ENCODE measurements at places on chromosomes 5 and 9.
A peak's percentile ranks its signal among the peaks of the same experiment; 100 is the strongest.

- DNase-seq = no peak
Measured at GRCh38 chr9:93523518-93524144, 52.8 kb upstream of the PHF2 start.

- DNase-seq = no peak
Measured at GRCh38 chr9:77965445-77966123, 66.0 kb downstream of the GNAQ start.

GRCh38 chr5:129120158-129120581 is 25.6 kb downstream of the ISOC1 start:
- no peak for DNase-seq

DNA sequence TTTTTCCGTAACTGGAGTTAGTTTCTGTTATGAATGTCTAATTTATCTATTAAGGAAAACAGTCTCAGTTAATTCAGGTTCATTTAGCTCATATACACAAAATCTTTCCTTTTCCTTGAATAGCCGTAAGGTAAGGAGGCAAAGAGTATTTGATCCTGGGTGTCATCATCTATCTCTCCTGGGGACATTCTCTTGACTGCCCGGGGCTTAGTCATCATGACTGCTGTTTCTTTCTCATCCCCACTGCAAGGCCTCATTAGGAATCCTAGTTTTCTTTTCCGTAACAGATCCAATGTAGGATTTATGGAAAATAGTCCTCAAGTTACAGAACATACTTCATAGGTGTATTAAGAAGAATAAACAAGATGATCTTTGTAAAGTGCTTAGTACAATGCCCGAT is 134.9 kb upstream of the CHD1 start:
- no peak for DNase-seq

DNA sequence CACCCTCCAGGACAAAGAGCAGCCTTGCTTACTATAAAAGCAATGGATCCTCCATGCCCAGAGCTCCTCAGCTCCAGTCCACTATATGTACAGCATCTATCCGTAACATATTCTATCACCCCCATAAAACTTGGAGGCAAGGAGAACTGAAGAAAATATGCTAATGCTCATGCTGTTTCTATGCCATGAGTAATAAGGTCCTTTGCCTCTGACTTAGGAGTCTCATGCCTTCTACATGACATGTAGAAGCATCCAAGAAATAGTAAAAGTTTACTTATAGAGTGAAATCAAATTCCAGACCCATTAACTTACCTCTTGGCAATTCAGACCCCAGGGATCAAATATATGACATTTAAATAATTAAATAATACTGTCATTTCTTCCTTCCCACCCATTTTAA is 33.7 kb downstream of the SSBP2 start:
- DNase-seq = no peak

GRCh38 chr5:1784197-1785050 is 15.2 kb downstream of the MRPL36 start:
- no peak for DNase-seq

GRCh38 chr9:124180557-124180956 is 77.2 kb upstream of the NEK6 start:
- no peak for DNase-seq

GRCh38 chr5:137340881-137341280 is 158.2 kb downstream of the SPOCK1 start:
- DNase-seq = no peak

- DNase-seq = peak; percentile 77
Measured at GRCh38 chr5:107705402-107706014, 34.8 kb upstream of the EFNA5 start.

GRCh38 chr9:33116860-33117259 is 40.4 kb upstream of the SMU1 start:
- no peak for DNase-seq

GRCh38 chr9:69572611-69573010 is 99.6 kb downstream of the APBA1 start:
- no peak for DNase-seq

- no peak for DNase-seq
Measured at GRCh38 chr9:109735801-109736200, 44.2 kb upstream of the PALM2AKAP2 start.

DNA sequence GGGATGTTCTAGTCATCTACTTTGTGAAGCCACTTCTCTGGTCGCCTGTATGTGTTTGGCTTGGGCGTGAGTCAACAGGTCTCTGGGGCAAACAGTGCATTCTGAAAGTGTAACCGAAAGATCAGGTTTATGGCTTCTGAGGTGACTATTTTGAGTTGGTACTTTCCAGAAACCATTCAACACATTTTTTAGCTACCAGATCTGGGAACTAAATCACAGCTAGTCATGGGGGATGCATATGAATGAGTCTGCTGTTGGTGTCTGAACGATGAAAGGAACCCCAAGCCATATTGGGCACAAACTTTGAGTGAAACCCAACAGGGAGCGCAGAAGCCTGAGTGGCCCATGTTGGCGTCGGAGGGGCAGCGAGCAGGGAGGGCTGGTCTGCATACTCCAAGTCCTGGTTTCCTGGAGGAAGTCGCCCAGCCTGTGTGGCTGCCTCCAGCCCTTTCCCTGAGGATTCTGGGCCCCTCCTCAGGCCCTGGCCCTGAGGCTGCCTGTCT is 35.3 kb downstream of the UBE2QL1 start:
- no peak for DNase-seq

DNA sequence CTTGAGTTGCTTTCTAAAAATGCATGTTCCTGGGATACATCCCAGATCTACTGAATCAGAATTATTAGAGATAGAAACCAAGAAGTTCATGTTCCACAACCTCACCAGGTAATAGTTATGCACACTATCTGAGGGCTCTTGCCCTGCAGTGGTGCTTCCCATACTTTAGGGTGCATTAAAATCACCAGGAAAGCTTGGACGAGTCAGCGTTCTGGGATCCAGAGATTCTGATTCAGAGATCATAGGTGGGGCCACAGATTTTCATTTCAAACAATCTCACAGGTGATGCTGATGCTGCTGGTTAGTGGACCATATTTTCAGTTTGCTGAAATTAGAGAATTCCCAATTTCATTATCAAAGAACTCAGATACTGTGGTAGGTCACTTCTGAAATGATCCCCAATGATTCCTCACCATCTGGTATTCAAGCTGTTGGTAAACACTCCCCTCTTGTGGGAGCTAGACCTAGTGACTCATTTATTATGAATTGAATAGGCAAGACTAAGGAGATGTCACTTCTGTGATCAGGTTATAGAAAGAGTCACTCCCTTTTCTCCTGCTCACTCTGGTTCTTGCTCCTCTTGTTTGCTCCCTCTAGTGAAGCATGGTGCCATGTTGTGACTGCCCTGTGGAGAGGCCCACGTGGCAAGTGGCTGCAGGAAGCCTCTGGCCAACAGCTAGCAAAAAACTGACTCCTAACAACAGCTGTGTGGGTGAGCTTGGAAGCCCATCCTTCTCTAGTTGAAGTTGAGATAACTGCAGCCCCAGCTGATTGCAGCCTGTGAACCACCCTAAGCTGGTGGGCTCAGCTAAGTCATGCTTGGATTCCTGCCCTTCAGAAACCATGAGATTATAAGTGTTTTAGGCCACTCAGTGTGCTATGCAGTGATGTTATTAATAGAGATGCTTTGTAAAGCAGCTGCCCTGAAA is 59.8 kb downstream of the SH3TC2 start:
- peak; percentile 32 for DNase-seq

DNA sequence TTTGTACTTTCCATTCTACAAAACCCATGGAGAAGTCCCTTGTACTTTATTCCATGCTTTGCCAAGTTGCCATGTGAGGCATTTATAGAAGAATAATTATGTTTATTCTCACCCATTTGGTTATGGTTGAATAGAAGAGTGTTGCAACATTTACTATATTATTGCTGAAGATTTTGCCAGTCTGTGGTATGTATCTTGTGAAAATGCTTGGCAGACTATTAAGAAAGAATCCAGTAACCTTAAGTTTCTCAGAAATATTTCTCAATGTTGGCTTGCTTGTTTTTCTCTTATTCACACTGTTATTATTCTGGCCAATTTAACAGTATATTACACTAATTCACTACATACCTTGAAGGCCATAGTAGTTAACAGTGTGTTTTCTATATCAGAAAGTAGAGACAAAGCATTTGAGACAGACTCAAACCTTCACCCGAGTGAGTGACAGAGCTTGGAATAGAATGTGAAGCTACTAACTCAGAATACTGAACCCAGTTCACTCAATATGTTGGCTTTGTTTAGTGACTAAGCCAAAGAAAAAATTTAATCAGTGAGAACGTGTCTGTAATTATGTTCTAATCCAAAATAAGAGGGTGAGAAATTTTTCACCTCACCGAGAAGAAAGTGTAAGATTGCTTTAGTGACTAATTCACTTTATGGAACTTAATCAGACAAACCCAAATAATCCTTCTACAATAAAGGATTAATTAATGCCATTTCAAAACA is 184.4 kb downstream of the CWC27 start:
- no peak for DNase-seq

- DNase-seq = no peak
Measured at GRCh38 chr5:55437859-55438206, 96.9 kb downstream of the PLPP1 start.

GRCh38 chr5:68928617-68929302 is 165.1 kb upstream of the SLC30A5 start:
- no peak for DNase-seq

GRCh38 chr5:153919161-153919560 is 119.5 kb downstream of the FAM114A2 start:
- no peak for DNase-seq

DNA sequence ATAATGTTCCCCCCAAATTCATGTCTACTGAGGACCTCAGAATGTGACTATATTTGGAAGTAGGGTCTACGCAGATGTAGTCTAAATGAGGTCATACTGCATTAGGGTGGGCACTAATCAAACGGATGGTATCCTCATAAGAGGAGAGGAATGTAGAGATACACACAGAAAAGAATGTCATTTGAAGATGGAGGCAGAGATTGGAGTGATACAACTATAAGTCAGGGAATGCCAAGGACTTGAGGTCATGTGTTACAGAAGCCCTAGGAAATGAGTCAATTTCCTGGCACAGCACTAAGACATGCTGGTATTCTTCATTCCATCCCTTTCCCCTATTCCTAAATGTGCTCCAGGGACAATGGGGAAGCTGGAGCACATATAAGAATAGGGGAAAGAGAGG is 758 bp upstream of the PDCD1LG2 start:
- peak; percentile 100 for DNase-seq

DNA sequence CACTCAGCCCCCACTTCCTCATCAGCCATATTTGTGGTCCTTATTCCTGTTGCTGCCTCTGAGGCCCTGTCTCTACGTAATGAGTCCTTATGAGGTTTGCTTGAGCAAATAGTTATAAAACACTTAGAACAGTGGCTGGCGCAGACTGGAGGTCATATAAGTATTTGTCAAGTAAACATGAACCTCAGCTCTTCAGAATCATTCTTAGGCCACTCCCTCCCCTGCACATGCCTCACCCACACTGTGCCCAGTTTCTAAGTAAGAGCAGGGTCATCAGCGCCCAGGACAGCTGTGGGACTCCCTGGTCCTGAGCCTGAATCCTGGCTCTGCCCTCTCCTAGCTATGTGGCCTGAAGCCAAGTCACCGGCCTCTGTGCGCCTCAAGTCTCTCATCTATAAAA is 4.0 kb downstream of the ST6GALNAC4 start:
- peak; percentile 85 for DNase-seq

- DNase-seq = peak; percentile 31
Measured at GRCh38 chr5:30808996-30809395, 384.5 kb upstream of the CDH6 start.

DNA sequence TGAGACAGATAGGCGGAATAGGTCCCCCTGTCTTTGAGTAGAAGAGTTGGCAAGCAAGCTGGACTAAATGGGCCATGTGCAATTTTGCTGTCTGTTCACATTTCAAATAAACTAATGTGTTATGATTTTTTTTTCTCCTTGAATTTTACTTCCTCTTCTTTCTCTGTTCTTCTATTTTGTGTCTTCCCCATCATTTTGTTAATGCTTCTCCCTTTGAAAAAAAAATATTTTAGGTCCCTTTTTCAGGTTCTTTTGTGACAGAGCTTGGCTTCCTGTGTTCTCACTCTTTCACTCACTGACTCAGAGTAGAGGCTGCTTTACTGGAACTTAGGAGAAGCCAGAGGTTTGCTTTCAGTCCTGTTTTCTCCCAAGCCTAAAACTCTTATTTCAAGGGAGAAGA is 48.1 kb downstream of the PTCD2 start:
- no peak for DNase-seq

- DNase-seq = no peak
Measured at GRCh38 chr5:115507681-115508080, 36.9 kb downstream of the FEM1C start.

DNA sequence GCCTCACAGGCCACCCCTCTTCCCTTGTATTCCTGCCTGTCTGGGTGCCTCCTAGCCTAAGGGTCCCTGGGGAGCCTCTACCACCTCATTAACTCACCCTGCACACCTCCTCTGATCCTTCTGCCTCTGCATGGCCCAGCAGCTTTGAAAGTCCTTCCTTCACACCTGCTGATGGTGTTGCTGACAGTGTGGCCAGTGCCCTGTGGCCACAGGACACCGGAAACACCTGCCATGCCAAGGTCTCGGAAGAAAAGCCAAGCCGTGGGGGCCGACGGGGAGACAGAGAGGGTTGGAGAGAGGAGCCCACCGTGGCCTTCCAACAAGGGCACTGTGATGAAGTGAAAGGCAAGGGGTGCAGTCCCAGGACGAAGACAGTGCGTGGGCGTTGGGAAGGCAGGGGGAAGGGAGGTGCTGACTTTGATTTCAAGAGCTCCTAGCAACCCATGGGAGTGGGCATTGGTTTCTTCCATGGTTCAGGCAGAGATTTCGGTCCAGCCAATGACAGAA is 4.1 kb downstream of the BTNL9 start:
- DNase-seq = no peak

- no peak for DNase-seq
Measured at GRCh38 chr5:147204576-147204975, 30.2 kb upstream of the STK32A start.

GRCh38 chr9:133730994-133731715 is 7.0 kb downstream of the SARDH start:
- no peak for DNase-seq

- DNase-seq = no peak
Measured at GRCh38 chr9:131818089-131818488, 78.2 kb upstream of the RAPGEF1 start.

- no peak for DNase-seq
Measured at GRCh38 chr5:154837009-154837901, 13.1 kb downstream of the FAXDC2 start.

- DNase-seq = no peak
Measured at GRCh38 chr5:155089643-155090042, 76.1 kb downstream of the KIF4B start.

- no peak for DNase-seq
Measured at GRCh38 chr9:16720386-16720785, 150.1 kb downstream of the BNC2 start.

DNA sequence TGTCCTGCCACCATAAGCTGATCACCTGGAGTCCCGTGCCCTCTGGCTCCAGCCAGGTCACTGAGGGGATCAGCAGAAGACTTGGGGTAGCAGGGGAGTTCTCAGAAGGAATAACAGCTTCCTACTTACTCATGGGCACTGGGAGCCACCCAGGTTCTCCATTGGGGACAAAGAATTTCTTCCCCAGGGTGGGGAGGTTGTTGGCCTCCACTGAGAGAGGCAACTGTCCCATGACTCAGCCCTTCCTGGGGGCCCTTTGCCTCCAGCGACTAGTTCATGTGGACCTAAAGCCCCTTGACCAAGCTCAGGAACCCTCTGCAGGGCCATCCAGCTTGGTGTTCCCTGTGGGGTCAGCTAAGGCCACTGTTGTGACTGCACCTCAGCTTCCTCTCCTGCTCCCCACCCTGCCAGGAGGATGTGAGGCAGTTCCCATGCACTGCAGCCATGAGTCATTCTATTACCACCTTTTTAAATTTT is 175.0 kb downstream of the AUH start:
- DNase-seq = peak; percentile 40
